ENCODE measurements at places on chromosomes 1 and 21.

DNA sequence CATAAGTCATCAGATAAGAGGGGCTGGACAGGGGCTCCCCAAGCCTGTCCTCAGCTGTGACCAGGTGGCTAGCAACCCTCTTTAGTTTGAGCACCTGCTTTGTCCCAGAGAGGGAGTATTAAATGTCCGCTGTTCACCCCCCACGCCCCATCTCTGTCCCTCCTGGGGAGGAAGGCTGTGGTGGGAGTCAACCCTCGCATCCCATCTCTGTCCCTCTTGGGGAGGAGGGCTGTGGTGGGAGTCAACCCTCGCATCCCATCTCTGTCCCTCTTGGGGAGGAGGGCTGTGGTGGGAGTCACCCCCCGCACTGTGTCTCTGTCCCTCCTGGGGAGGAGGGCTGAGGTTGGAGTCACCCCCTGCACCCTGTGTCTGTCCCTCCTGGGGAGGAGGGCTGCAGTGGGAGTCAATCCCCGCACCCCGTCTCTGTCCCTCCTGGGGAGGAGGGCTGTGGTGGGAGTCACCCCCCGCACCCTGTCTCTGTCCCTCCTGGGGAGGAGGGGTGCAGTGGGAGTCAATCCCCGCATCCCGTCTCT is 72.6 kb upstream of the ABCG1 start:
- DNase-seq = no peak

DNA sequence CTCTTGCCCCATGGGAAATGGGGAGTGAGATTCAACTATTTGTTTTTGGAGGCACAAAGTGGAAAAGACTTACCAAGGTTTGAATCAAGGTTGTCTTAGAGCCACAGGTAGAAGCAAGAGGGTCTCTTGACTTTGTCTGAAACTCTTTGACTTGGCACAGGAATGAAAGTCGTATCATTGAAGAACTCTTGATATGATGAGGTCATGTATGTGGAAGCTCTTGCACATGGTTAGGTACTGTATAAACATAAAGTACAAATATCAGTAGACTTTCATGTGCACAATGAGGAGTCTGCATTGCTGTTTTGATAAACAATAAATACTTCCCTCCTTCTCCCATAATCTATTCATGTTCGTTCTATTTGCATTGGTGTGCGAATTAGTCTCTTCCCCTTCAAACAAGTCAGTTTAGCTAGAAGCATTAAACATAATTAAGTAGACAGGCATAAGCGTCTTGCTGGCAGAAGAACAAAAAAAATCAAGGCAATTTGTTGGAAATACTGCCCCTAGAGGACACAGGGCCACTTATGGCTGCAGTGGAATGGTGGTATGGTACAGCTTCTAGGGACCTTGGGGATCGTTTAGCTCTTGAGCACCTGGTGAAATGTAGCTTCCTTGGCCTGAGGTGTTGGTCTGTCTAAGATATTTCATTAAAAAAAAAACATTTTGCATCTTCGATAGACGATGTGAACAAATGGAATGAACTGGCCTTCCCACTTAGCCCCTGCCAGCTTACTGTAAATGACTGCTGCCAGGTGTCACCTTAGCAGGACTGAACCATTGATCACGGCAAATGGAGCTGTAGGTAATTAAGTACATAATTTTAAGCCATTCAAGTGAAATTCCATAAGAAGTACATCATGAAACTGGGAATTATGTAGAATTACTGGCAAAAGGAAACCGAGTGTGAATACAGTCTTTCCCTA is 218.0 kb upstream of the GALNT2 start:
- peak; percentile 11 for DNase-seq

- peak; percentile 9 for DNase-seq
Measured at GRCh38 chr1:20216574-20216973, 30.3 kb upstream of the PLA2G2C start.

DNA sequence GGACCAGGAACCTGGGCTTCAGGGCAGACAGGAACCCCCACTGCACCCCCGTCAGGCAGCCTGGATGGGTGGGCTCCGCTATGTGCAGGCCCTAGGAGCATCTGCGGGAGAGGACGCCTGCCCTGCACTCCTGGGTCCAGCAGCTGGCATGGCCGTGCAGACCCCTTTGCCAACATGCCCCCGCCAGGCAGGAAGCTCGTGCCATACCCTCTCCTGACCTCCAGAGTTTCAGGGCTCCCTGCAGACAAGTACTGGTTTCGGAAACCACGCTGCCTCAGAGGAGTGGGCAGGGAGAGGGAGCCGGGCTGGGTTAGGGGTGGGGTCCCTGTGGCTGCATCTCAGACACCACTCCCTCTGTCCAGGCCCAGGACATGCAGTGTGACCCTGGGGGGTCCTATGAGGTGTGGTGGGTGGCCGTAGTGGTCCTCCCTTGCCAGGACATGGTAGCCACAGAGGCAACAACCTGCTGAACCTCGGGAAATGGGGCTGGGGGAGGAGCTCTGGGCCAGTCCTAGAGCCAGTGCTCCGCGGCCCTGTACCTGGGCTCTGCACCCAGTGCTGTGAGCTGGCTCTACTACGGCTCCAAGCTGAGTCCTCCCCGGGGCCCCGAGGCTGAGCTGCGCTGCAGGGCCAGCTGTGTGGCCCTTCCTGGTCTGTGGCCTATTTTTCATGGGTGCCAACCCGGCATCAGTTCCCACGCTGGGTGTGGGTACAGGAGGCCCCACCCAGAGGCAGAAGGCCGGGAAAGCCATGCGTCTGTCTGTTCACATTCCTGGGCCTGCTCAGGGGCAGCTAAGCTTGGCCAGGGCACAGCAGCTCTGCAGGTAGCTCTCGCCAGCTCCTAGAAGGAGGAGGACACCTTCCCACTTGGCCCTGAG is 1.4 kb downstream of the PLEKHN1 start:
- no peak for DNase-seq

DNA sequence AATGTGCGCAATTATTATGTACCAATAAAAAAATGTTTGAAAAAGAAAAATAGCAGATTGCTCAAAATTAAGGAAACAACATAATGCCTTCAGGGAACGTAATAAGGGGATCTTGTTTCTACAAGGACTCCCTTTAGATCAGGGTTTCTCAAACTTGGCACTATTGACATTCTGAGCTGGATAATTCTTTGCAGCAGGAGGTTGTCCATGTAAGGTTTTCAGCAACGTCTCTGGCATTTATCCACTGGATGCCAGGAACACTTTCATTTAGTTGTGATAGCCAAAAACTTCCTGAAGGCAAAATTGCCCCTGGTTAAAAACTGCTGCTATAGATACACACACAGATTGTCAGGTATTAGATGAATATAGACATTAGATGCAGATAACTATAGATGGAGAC is 666.7 kb upstream of the ADAMTS5 start:
- DNase-seq = no peak

GRCh38 chr1:39755965-39756659 is 15.0 kb downstream of the OXCT2 start:
- DNase-seq = no peak

DNA sequence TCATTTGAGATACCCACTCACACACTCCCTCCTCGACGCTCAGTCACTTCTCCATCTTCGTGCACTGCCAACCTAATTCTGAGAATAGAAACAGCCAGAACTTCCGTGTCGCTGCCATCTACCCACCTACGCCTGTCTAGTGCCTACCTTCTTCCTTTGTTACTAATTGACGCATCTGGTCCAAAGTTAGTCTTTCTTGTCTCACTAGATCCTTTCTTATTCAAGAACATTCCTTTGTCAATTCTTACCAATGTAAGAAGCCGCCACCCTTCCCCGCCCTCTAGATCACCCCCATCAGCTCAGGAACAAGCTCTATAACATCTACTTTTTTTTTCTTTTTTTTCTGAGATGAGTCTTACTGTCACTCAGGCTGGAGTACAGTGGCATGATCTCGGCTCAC is 3.7 kb downstream of the PADI6 start:
- no peak for DNase-seq

- DNase-seq = peak; percentile 1
Measured at GRCh38 chr1:244548558-244549115, 87.6 kb downstream of the CATSPERE start.

DNA sequence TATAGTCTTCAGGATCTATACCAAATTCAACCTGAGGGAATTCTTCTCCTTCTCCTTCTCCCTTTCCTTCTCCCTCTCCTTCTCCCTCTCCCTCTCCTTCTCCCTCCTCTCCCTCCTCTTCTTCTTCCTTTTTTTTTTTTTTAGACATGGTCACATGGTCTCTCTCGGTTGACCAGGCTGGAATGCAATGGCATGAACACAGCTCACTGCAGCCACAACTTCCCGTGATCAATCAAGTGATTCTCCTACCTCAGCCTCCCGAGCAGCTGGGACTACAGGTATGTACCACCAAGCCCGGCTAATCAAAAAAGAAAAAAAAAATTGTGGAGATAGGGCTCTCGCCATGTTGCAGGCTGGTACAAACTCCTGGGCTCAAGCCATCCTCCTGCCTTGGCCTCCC is 51.5 kb downstream of the DNAI4 start:
- DNase-seq = no peak

DNA sequence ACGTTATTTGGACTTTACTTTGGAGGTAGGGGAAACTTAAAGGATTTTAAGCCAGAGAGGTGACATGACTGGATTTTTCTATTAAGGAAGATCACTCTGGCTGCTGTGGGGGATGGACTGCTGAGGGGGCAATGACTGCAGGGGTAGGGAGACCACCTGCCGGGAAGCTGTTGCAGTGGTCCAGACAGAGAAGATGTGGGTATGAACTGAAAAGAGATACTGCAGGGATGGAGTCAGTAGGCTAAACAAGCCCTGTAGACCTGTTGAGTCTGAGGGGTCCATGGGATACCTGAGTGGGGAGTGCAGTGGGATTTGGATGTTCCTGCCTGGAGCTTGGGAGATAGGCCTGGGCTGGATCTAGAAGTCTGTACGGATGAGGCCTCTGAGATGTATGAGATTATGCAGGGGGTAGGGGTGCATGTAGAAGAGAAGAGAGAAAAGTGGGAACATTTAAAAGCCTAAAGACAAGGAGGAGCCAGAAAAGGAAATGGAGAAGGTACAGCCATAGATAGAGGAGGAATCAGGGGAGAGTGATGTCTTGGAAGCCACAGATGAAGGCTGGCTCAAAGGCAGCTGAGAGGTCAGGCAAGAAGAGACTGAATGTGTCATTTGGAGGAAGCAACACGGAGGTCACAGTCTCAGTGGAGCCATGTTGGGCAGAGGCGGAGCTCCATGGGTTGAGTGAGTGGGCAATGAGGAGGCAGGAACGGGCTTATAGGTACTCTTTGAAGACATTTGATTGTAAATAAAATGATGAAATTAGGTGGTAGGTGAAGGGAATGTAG is 25.9 kb upstream of the KCNA2 start:
- DNase-seq = no peak

GRCh38 chr1:94755675-94756074 is 64.5 kb upstream of the SLC44A3 start:
- peak; percentile 99 for DNase-seq

DNA sequence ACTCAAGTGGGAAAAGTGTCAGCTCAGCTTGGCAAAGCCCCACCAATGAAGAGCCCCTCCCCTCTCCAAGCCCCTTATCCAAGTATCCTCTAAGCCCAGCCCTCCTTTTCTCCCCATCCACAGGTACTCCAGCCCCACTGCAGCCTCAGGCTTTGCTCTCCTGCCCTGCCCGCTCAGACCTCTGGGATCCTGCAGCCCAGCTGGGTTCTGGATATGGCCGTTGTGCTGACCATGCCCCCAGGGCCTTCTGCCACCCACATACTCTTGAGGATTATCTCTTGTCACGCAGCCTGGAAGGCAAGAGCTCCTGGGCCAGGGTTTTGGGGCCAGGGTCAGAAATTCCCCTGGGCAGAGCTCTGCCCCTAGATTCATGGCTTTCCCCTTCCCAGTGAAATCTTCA is 4.7 kb downstream of the SHISA4 start:
- DNase-seq = no peak

- peak; percentile 94 for DNase-seq
Measured at GRCh38 chr1:209409780-209410179, 173.7 kb upstream of the CAMK1G start.

GRCh38 chr21:39014747-39015146 is 168.5 kb downstream of the PSMG1 start:
- peak; percentile 95 for DNase-seq

DNA sequence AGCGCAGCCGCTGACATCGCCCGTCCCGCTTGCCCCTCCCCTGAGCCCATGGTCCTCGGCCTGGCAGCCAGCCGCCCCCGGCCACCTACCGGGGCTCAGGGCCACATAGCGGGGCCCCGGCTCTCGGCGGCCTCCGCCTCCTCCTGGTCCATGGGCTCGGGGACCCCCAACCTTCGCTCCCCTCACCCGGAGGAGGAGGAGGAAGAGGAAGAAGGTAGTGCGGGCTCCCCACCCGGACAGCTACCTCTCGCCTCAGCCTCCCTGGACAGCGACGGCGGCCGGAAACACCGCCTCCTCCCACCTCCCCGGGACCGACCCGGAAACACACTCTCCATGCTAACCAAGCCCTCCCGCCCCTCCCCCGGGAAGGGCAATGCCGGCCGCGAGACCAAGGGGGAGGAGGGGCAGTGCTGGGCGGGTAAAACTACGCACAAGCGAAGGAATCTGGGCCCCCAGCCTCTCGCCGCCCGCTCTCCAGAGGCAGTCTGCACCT is at the start of gene KIAA0319L:
TSS of gene KIAA0319L (minus strand) at position 286 of the 493 bp plus-strand sequence. CDS start 2,912 bp downstream, outside the sequence.
- DNase-seq = no peak

DNA sequence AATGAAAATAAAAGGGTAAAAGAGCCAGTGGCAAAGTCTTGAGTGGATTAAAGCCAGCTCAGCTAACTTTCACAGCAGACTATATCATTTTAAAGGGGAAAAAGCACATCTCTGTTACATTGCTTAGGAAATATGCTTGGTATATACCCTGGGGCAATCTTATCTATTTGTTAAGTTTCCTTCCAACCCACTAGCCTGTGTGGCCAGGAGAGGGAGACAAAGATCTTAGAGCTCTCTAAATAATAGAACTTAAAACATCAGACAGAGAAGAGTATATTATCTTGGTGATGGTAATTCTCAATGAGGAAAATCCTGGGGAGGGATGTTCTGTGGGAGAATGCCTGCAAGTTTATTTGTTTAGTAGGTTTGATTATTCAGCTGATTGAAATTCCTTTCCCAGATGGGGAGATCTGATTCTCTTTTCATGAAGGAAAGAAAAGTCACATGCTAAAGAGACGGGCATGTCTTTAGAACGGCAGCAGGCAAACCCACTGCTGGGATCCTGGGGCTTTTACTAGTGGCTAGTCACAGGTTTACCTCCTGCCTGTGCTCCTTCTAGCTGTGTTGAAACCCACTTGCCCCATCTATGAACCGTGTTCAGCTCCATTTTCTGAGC is 3.6 kb downstream of the KCNE2 start:
- DNase-seq = peak; percentile 72

DNA sequence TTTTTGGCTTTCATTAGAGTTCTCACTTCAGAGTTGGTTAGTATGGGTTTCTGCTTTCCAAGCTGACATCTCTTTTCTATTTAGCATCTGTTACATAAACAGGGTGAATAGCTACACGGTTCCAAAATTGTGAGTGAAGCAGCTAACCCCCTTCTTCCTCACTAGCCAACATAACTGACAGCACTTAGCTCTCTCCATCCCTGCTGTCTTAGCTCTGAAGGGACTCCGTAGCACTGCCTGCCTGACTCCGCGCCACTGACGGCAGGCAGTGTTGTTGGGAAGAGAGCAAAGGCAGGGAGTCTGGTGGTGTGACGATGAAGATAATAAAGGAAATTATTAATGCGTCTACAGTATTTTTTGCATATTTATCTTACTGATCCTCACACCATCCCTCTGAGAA is 247.0 kb downstream of the PTBP2 start:
- no peak for DNase-seq

GRCh38 chr1:84089465-84089864 is 54.6 kb upstream of the PRKACB start:
- DNase-seq = peak; percentile 84

Data from fibroblast of upper back skin (primary cell).